Daoy (cell line): ENCODE measurements at places on chromosomes 16 and 17. TPM values are rescaled to one million over a fixed set of nuclear protein-coding genes. Genes with fewer than 3 reads are reported as not detected.
A peak's percentile ranks its signal among the peaks of the same experiment; 100 is the strongest.

DNA sequence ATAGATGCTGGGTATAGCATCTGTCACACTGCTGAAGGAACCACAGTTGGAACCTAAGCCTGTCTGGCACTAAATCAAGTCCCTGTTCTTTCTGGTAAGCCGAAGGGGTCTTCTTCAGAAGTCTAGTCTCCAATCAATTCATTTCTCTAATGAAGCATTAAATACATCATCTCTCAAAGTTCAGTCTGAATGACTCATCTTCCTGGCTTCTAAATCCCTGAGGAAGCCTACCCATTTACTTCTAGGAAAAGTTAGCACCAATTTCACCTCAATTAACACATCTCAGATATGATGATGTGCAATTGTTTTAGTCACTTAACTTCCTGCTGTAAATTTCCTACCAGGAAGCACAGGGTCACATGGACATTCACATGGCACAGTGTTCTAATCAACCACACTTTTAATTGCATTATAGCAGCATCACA lies 49.9 kb downstream of the TEX14 start:
- no peak for DNase-seq

- peak; percentile 40 for DNase-seq
Observed at GRCh38 chr17:17937201-17937853, 34.9 kb downstream of the TOM1L2 start.

Gene MSLN
- not detected in 2 replicates for total RNA-seq

Gene G6PC1
- not detected in 2 replicates for total RNA-seq

Gene FHOD1
- total RNA-seq, result 22.2 and 25.7 TPM in 2 replicates

GRCh38 chr17:29433541-29433940 lies 43.4 kb downstream of the TAOK1 start:
- DNase-seq, result no peak

DNA sequence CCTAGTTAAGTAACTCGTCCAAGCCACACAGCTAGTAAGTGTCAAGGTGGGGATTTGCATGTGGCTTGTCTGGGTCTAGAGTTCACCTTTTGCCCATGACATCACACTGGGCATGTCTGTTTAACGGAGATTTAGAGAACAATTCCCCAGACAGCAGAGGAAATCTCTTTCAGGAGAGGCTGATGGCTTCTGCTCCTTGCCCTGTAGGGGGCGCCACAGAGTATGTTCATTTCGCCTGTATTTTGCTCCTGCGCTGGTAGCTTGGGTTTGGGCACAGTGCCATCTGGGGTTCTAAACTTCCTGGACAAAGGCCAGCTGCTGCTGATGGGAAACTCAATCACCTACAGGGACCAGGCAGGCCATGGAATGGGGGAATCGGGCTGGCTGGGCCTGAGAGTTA lies 20.4 kb downstream of the OTOA start:
- DNase-seq, result peak; percentile 44

Gene PCYT2
- 17.9 and 34.9 TPM in 2 replicates for total RNA-seq

DNA sequence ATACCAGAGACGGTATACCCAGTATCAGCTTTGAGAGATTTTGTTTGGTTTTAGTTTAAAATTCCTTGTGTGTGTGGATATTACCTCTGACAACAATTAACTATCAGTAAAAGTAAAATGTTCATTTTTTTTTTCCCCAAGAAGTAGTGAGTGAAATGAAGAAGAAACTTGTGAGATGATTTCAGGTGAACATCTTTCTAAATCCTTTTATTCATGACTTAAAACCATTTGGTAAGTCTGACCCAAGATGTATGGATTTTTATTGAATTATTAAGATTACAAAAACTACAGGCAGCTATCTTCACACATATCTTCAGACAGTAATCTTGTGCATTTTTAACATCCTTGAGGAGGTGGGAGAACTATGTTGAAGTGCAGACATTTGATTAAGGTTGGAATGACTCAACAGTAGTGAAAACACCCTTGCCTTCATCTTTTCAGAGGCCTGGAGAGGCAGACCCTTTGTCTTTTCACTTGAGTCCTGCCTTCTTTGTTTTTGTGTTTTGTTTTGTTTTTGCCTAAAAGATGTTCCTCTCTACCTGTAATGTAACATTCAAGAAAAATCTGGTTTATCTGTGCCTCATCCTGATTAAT lies 240.3 kb upstream of the TBX2 start:
- peak; percentile 2 for DNase-seq

- DNase-seq, result no peak
Observed at GRCh38 chr16:81932668-81933067, 78.6 kb downstream of the SDR42E1 start.

GRCh38 chr16:26129997-26130396 lies 438.2 kb downstream of the HS3ST4 start:
- DNase-seq, result no peak

Gene CAMTA2
- total RNA-seq, result 4.3 and 8.5 TPM in 2 replicates

GRCh38 chr16:22372882-22373661 lies 1.3 kb downstream of the CDR2 start:
- no peak for DNase-seq

Gene AXIN2
- total RNA-seq, result 1.9 and 2.7 TPM in 2 replicates

Gene KRTAP4-5
- not detected in 2 replicates for total RNA-seq

DNA sequence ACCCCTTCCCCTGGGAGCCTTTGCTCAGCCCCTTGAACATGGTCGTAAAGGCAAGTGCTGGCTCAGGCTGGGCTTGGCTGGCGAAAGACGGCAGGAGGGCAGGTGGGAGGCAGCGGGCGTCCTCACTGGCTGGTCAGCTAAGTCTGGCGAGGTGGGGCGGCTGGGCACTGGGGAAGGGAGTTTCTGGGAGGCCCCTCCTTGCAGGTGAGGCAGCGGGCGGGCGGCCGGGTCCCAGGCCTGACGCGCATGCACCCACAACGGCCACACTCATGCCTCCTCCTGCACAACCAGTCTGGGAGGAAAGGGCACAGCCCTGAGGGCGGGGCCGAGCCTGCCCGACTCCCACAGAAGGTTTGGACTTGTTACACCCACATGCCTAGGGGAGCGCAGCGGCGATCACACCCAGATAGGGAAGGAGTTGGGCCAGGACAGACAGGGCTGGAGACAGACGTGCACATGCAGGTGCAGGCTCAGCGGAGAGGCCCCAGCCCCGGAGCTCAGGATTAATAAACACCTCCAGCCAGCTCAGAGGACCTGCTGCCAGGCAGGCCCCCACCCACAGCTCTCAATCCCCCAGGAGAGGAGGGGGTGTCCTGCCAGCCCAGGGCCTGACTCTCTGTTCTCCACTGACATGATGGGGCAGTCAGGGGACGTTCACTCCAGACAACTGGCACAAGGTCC lies at the start of gene EVPL:
Gene EVPL, minus strand, starts transcription at position 148 of the 681 bp plus-strand sequence. Its CDS starts 108 bp downstream, at position 40.
- DNase-seq, result no peak

Gene LRRC36
- 0.36 TPM in 1 of 2 replicates, not detected in the other for total RNA-seq

DNA sequence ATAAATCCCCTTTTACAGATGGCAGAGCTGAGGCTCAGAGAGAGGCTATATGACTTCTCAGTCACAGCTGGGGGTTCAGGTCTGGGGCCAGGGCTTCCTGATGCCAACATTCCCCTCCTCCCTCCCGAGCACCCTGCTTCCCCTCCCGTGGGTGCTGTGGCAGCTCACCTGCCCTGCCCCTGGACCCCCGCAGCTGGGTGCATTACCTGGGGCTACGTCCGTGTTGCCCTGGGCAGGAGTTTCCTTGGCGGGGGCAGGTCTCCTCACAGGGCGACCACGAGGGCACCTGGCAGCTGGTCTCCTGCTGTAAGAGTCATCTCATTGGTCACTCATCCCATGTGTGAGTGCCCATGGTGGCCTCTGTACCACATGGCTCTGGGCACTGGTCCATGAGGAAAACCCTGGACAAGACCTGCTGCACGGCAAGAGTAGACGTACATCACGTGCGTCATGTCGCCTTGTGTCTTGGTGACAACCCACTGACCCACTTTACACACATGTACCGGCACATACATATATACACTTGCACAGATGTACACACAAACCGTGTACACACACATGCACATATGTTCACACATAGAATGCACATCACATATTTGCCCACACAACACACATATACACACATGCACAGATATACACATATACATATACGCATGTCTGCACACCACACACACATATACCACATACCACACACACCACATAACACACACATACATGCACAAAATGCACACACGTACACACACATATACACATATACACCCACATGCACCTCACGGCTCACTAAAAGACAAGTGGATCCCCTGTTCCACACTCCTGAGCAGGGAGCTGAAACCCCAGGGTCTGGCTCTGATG lies 134.0 kb downstream of the FOXL1 start:
- no peak for DNase-seq

Gene TPSB2
- not detected in 2 replicates for total RNA-seq

Gene CCDC144A
- 1.3 TPM in 2 replicates for total RNA-seq

GRCh38 chr17:64572682-64573154 lies 65.9 kb downstream of the CEP95 start:
- no peak for DNase-seq

GRCh38 chr17:80353718-80354275 lies 61.2 kb upstream of the ENDOV start:
- DNase-seq, result no peak

Gene NR1D1
- 0.80 and 1.4 TPM in 2 replicates for total RNA-seq

DNA sequence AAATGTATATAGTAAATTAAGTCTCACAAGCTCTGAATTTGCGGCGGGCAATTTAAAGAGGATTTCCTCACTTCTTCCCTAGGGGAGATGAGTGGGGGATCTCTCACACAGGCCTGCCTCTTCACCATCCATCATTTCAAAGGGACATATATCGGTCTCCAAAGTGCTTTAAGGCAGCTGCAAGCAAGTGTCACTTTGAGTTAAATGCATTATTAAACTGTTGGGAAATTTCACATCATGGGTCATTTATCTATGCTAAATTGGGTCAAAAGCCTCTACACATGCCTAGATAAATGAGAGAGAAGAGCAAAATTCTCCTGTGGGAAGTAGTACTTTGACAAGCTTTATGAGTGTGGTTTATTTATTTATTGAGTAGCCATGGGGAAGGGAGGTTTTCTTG lies 1106.1 kb upstream of the GOT2 start:
- DNase-seq, result no peak

Gene TBC1D3
- 0.69 and 1.1 TPM in 2 replicates for total RNA-seq

GRCh38 chr16:17970816-17971331 lies 365.7 kb downstream of the NPIPA8 start:
- no peak for DNase-seq

DNA sequence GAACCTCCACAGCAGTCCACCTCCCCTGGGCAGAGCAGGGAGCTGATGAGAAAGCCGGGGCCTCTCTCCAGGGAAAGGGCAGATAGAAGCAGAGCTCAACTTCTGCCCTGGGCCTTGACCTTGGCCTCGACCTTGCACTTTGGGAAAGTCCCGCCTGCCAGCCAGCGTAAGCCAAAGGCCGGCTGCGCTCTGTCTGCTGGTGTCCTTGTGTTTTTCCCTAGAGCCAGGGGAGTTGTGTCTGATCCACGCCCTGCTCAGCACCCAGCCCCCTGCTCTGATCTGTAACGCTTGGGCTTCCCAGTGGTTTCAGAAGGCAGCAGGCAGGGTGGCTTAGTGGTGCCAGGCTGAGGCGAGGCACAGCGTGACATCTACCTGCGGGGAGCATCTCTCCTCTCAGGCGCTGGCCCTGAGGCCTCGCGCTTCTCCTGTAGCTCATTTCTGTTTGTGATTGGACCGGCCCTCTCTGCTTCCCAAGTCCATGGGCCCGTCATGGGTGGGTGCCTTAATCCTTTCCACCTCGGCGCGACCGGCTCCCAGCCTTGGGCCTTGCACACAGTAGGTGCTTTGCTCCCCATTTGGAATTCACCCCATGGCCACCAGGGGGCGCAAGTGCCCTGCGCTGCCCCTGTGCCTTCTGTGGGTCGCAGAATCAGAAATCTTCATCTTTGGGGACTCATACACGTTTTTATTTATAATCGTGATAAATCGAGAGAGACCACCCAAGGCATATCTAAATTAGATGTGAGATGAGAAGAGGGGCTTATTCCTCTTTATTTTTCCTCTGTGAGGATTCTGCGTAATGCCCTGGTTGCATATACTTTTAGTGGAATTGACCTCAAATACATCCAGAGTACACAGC lies 24.2 kb downstream of the SGSH start:
- DNase-seq, result peak; percentile 19

Gene OVCA2
- total RNA-seq, result 83.3 and 93.3 TPM in 2 replicates

Gene MYH1
- total RNA-seq, result not detected in 2 replicates

DNA sequence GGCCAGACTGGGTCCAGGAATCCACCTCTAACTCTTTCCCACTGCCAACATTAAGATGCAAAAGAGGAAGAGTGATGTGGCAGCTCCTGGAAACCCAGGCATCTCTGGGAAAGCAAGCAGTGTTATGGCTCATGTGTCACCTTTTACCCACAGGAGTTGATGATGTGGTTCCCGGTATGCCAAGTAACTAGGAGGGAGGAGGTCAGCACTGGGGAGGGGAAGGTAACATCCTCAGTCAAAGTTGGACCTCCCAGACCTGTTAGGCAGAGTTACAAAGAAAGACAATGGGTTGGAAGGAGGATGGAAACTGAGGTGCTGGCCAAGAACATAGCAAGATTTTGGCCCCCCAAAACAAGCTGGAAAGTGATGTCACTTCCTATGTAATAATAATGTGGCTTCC lies 11.4 kb downstream of the KRABD2 start:
- peak; percentile 73 for DNase-seq

Gene CES5A
- total RNA-seq, result not detected in 2 replicates

Gene EPN3
- total RNA-seq, result not detected in 2 replicates

GRCh38 chr16:10935226-10935915 lies 6.9 kb downstream of the DEXI start:
- no peak for DNase-seq

GRCh38 chr17:35084987-35085386 lies 21.5 kb upstream of the RFFL start:
- DNase-seq, result peak; percentile 83

DNA sequence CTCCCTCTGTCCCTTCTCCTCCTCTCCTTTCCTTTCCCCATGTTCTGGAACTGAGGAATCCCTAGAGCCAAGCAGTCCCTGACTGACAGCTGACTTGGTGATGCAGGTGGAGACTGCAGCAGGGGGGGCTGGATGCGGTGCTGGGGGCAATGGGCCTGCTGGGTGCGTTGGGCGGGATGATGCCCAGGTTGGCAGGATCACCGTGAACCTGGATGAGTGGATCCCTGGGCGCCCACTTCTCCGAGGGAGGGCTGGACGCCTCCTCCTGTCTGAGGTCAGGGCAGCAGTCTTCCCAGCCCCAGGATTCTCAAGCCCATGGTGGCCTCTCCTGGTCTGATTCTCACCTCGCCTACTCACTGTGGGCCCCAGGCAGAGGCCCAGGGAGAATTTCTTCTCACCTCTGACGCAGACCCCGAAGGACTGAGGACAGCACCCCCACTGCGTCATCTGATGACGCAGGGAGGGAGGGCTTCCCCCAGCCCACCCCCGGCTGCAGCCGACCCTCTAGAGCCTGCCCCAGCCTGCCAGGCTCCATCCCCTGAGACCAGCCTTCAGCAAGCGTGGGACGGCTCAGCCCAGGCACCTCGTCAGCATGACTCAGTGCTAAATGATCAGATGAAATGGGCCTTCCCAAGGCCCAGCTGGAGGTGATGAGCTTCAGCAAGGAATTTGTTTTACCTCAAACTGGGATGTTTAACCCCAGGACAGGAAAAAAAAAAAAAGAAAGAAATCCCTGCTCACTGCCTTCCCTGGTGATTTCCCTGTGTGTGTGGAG lies 188.0 kb upstream of the TNRC6C start:
- DNase-seq, result peak; percentile 95
